Activated gamma-delta T cell treated with anti-CD3 and anti-CD28 coated beads, Interleukin-2, amount 50 U/mL, for 16 hours (primary cell): ENCODE measurements at places on chromosomes 2 and 18.

DNA sequence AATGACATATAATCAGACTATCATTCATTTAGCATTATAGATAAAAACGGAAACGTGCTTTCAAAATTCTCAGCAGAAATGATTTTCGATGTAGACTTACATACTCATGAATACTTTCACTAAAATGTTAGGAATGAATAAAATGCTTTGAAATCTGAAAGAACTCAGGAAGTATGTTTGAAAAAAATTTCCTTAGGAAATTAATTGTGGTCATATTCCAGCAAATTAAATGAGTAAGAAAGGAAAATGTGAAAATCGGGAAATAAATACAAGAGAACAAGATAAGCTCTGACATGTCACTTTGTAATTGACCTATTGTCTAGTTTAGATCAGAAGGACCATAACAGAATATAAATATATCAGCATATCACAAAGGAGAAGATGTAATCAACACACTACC lies 981.0 kb upstream of the CDH2 start:
- no peak for DNase-seq

- no peak for DNase-seq
These were observed at the start of gene SCG2 for GRCh38 chr2:223601932-223602666. SCG2 (minus strand) TSS chr2:223602361; CDS start chr2:223599282, 3,079 bp downstream.

GRCh38 chr2:117853873-117854272 lies 39.4 kb downstream of the DDX18 start:
- no peak for DNase-seq

GRCh38 chr2:157067562-157067961 lies 189.9 kb upstream of the GALNT5 start:
- DNase-seq: no peak

GRCh38 chr18:59708988-59709387 lies 11.8 kb upstream of the CCBE1 start:
- no peak for DNase-seq

DNA sequence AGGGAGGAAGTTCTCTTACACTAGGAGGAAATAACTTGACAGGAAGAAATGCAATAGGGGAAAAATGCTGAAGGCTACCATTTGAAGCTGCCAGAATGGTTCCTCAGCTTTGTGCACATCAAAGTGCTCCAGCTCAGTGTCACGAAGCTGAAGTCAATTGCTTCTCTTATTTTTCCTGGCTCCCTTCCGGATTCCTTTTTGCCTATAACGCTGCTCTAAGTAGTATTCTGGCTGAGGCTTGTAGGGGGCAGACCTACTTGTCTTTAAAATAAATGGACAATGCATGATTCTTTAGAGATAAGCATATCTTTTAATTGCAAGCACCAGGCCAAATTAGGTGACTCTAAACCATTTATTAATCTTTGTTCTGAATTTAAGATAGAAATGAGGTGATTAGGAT lies 60.3 kb upstream of the SCN1A start:
- DNase-seq: no peak

GRCh38 chr2:26078939-26079338 lies 45.1 kb downstream of the RAB10 start:
- DNase-seq: no peak

DNA sequence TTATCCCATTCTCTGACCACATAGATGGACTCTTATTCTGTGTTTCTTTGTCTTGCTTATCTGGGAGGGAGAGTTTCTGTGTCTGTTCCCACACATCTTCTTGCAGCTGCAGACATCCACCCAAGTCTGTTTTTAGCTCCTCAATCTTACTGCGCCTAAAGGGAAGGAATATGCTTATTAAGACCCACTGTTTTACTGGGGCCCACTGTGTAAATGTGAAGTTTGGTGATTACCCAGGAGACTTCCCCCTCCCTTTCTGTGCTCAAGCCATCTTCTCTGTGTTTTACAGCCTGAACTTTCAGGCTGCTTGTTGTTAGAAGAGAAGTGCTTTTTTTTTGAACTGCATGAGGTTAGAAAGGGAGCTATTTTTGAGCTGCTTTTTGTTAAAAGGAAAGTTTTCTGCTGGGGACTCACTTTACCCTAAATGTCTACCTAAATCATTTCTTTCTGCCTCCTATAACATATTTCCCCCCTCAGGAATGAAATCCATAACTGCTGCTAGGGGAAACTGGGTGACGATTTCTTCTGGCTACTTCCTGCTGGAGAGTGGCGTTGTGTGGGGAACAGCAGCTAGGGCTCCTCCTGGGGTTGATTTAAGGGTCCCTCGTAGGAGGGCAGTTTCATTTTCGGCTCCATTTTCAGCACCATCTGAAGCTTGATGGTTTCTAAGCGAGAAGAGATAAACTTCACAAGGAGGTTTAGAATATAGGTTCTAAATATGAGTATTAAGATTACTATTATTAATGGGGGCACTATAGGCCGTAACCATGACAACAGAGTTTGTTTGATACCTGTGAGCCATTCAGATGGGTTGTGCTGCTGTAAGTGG lies 39.5 kb upstream of the GMCL1 start:
- no peak for DNase-seq

DNA sequence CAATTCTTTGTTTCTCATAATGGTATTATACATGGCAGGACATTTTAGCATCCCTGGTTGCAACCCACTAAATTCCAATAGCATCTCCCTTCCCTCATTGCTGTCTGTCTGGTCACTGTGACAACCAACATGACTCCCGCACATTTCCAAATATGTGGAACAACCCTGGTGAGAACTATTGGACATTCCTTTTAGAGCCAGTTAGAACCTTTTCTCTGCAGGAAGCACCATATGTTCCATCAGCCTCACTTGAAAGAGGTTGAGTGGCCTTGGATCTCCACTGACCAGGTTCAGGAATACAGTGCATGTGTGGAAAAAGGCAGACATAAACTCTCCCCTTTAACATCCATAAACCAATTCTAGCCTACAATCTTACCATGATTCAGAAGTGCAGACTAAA lies 25.9 kb upstream of the GLS start:
- DNase-seq: no peak

- no peak for DNase-seq
These were observed 1.9 kb upstream of the ST3GAL5 start for GRCh38 chr2:85890522-85891176.

- DNase-seq: no peak
These were observed 143.7 kb upstream of the NOSTRIN start for GRCh38 chr2:168658706-168659105.

DNA sequence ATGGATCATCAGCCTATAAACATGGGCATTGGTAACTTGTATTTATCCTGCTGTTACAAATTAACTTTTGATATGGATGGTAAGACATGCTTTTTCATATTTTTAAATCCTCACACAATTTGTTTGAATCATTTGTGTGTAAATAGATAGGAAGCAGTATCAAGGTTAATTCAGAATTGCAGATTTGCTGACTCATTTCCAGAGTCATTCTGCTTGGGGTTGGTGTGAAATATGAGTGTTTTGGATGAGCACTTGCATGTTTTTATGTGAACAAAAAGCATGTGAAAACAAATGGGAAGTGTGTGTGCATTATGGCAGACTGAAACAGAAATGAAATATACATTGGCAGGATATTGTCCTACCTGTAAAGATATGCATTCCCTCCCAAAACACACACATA lies 11.8 kb downstream of the CCDC85A start:
- no peak for DNase-seq

GRCh38 chr2:217978536-217979150 lies 24.2 kb downstream of the TNS1 start:
- no peak for DNase-seq

GRCh38 chr2:10923965-10924364 lies 12.2 kb downstream of the KCNF1 start:
- DNase-seq: no peak

- DNase-seq: no peak
These were observed 41.7 kb upstream of the NABP1 start for GRCh38 chr2:191636235-191636543.

DNA sequence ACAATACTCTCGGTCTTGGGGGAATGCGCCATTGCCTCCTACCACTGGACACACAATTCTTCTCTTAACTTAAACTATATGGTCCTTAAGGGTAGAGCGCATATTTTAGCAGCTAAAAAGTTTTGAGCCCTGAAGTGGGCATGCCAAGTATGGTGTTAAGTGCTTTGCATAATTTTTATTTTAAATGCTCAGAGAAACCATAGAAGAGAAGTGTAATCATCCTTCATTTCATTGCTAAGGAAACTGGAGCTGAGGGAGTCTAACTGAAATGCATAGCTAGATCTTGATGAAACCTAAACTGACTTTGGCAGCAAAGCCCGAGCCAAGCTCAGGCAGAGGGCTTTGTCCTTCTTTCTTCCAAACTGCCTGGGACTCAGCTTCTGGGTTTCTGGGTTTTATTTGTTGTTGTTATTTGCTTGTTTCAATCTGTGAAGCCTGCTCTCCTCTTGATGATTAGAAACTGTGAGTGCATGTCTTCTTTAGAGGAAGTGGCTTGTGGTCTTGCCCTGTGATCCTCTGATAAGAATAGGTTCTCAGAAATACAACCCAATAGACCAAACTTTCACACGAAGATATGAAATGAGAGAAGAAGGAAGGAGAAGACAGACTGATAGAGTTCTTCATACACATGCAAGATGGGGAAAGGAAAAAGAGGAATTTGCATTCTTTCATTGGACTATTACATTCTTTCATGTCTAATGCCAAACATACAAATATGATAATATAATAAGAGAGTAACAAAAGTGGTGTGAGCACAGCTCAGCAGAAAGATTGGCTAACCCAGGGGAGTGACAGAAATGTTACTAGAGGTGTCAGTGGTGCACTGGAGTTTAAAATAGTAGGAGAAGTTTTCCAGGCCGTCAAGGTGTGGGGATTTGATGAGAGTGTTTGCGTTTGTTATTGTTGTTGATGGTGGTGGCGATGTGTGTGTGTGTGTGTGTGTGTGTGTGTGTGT lies 7.5 kb upstream of the RNF144A start:
- no peak for DNase-seq

- no peak for DNase-seq
These were observed 22.8 kb upstream of the MYO3B start for GRCh38 chr2:170155022-170155722.

GRCh38 chr2:177254433-177255226 lies 9.9 kb downstream of the NFE2L2 start:
- no peak for DNase-seq

DNA sequence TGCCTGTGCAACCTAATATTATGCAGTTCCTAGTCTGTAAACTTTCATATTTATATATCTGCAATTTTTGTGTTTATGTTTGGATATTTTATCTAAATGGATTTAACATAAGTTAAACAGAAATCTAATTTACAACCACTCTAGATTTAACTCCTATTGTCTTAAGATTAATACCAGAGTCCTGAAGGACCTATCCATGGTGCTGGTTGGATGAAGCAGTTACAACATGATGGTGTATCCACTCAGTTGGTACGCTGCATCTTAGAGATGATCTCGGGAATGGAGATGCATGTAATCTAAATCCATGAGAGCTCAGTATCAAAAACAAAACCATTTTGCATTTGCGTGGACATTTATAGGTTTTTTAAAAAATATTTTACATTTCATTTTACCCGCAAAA lies 745.9 kb upstream of the SLC8A1 start:
- DNase-seq: no peak

- DNase-seq: no peak
These were observed 5.4 kb downstream of the MPPE1 start for GRCh38 chr18:11902522-11903292.

GRCh38 chr2:178211943-178212342 lies 17.6 kb downstream of the OSBPL6 start:
- no peak for DNase-seq

DNA sequence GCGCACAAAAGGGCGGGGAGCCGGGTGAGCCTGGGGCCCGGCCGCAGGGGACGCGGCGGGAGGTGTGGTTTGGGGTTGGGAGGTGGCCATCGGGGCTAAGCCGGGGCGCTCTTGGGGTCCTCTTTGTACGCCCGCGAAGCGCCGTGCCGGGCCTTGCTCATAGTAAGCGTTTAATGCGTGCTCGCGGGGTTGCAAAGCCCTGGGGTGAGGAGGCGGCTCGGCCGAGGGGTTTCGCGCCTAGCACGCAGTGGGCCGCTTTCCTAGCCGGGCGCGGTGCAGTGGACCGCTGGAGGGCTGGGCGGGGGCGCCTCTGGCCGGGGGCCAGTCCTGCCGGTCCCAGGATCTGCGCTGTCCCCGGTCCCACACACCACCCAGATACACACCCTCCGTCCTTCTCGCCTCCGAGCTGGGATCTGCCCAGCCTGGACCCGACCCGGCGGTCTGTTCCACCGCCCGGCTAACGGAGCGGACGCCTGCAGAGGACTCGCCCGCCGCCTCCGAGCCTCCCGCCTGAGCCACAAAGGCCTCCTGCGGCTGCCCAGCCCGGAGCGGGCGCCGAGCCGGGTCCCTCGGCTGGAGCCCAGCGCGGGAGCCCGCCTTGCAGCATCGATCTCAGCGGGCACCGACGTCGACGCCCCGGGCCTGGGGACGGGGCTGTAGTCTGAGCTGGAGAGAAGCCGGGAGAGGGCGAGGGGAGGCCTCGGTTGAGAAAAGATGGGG lies 564 bp downstream of the DPYSL5 start:
- no peak for DNase-seq

DNA sequence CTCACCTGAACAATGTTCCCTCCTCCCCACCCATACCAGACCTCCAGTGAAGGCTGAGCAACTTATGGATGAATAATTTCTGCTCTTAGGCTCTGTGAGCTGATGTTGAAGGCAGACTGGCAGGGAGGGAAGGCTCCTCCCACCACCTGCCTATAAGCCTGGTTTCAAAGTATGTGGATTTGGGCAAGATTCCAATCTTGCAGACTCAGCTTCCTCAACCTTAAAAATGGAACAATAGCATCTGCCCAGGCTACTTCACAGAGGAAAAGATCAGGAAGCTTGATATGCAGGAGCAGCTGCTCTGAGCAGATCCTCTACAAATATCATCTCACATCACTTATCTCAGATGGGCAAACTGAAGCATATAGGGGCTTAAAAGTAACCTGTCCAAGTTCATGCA lies 112.2 kb downstream of the ZFP36L2 start:
- no peak for DNase-seq

DNA sequence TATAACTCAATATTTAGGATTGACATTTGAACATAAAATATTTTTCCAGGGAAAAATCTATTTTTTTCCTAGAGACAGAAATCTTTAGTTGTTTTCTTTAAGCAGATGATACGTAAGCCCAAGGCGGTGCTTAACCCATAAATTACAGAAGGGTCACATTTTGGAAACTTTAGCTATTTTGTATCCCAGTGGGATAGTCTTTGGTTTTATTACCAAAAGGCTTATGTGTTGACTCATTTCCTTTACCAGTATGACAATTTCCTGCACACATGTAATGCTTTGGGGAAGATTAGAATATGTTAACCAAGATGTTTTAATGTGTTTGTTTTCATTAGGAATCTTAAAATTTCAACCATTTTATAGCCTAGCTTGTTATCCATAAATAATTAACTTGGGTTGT lies 24.8 kb downstream of the DYNC1I2 start:
- DNase-seq: no peak

GRCh38 chr18:64244571-64244970 lies 95.7 kb upstream of the LINC00305 start:
- DNase-seq: no peak
